Effector memory CD4-positive, alpha-beta T cell (primary cell): ENCODE measurements at places on chromosomes 3 and 15.

DNA sequence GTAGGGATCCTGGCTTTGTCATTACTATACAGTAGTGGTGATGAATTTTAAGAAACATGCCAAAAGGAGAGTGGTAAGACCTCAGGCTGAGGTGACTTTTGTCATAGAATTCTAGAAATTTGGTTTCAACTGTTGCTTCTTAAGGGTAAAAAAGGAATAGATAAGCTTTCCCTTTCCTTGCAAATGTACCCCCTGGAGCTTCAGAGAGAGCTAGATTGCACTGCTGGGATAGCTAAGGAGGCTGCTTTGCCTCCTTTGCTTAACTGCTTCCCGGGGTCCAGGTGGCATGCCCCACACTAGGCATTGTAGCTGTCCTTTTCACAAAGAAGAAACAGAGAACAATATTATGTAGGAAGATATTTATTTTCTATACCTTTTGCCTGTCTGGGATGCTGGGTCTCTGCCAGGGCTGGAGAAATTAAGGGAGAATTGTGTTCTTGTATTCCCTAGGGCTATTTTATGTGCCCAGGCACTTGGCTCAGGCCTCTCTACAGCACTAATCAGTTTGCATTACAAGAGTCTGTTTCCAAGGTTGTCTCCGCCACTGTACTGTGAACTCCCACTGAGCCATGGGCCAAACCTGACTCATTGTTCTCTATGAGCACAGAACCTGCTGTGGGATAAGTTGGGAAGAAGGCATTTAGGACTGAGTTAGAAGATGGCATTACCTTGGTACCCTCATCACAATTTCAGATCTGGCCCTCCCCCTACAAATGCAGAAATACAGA, 460.0 kb downstream of the PDCD6IP start:
- no peak for DNase-seq

DNA sequence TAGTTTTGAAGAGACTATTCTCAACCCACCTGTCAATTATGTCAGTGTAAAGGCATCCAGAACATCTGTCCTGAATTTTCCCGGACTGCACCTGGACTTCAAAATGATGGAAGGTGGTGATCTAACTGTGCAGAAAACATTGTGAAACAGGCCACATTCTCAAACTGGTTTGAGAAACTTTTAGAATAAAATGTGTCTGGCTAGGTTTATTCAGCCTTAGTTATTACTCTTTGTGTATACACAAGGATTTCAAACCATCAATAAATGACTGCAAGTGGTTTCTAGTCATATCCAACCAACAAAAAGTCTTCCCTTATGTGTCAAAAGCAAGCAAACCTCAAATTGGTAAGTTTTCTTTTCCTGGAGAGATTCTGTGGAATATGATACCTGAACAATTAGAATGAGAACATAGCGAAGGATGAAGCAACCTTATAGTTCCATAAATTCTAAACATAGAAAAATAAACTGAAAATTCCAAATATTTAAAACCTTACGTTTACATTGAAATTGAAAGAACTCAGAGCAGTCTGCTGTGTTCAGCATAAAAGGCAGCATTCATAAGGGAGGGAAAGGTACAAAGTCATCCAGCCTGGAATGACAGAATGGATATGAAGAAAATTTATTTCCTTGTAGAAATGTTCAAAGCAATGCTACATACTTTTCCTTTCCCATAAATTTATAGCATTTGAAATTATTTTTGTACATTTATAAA, 306.6 kb upstream of the TGFBR2 start:
- DNase-seq, result no peak

GRCh38 chr3:10855083-10855870, 39.2 kb downstream of the SLC6A11 start:
- no peak for DNase-seq

- no peak for DNase-seq
Observed at GRCh38 chr3:193803288-193803687, 210.3 kb downstream of the OPA1 start.

DNA sequence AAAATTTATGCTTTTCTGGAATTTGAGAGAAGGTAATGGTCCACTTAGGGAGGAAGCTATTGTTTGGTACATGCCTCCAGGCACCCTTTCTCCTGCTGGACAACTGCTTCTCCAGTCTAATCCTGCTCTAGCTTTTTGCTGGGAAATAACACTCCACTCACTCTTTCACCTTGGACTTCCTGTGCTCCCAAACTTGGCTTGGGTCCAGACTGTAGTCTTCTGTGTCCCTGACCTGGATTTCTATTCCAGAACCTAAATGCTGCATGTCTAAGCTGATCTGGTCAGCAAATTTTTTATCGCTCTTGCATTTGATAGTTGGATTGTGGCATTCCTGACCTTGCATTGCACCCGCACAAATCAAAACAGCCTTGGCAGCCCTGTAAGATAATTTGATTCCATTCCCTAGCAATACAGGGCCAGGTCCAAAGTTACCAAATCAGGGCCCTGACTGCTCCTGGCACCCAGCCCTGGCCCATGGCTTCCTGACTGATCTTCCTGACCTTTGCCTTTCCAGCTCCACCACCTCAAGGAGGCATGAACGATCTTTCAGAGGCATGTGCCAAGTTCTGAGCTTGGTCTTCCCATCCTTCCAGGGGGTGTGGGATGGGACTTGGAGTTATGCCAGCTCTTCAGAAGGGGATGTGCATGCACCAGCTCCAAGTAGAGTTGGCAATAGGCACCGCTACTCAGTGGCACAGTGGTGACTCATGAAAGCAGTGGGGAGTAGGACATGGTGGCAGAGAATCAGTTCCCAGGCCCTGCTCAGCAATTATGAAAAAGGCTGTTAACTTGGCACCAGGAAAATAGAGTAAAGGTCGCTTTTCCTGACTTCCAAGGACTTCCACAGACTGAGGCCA, 43.9 kb upstream of the GOLGA8J start:
- no peak for DNase-seq

DNA sequence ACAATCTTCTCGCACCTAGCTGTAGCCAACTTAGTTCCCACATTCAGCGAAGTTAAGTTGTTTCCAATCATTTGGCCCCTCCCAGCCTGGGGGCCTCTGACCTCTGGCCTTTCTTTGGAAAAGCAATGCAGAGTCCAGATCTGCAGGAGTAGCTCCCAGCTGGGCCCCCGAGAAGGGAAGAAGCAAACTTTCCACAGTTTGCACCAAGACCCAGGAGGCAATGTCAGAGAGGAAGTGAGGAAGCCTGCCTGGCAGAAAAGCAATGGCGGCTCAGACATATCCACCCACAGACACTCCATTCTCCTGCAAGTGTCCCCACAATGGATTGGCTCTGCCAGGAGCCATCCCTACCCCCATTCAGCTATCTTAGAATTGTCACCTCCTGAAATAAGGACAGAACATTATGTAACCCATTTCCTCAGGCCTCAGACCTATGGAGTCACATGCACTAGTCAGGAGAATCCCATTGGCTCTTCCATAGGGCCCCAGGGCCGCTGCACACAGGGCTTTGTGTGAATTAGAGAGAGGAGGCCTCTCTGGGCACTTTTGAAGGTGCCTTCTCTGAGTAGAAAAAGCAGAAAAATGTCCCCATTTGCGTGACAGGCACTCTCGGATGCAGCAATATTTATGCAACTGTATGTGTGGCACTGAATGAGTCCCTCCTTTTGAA, 3.0 kb upstream of the BUB1B start:
- DNase-seq, result no peak

- no peak for DNase-seq
Observed at GRCh38 chr3:189403194-189403593, 228.0 kb upstream of the TP63 start.

- DNase-seq, result no peak
Observed at GRCh38 chr3:43222590-43222989, 63.8 kb upstream of the SNRK start.

DNA sequence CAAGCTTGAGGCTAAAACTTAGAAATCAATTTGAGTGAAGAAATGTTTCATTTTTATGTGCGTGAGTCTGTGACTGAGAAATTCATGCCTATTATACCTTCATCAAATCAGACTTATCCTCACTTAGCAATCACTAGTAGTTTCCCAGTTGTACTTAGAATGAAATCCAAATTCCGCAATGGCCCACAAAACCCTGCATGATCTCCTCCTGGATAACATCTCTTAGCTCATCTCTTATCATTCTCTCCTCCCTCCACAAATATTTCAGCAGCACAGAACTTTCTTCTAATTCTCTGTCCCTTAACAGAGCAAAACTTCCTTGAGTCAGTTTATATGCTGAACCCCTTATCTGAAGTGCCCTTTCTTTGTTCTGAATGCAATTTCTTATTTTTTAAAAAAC, 198.8 kb upstream of the TGFBR2 start:
- DNase-seq, result no peak

- no peak for DNase-seq
Observed at GRCh38 chr3:150970665-150971324, 1.7 kb downstream of the CLRN1 start.

DNA sequence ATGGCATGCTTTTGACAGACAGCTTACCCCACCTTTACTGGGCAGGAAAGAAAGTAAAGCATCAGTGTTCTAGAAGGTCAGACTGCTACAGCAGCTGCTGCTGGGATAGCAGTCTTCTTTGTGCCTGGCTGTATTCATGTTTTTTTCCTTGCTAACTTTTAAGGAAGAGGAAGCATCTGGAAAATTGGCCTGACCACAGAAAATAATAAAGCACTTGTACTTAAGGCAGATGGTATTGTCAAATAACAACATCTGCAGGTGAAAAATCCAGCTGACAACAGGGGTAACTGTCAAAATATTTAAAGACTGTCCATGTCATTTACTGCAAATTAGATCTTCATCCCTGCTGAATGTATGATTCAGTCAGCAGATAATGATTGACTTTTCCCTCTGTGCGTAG, 229.0 kb downstream of the OXSM start:
- DNase-seq, result no peak

GRCh38 chr3:123535580-123535979, 49.3 kb downstream of the HACD2 start:
- DNase-seq, result no peak

- no peak for DNase-seq
Observed at GRCh38 chr3:173957646-173958045, 560.1 kb downstream of the NLGN1 start.

GRCh38 chr3:27095553-27096222, 273.5 kb downstream of the NEK10 start:
- DNase-seq, result no peak

DNA sequence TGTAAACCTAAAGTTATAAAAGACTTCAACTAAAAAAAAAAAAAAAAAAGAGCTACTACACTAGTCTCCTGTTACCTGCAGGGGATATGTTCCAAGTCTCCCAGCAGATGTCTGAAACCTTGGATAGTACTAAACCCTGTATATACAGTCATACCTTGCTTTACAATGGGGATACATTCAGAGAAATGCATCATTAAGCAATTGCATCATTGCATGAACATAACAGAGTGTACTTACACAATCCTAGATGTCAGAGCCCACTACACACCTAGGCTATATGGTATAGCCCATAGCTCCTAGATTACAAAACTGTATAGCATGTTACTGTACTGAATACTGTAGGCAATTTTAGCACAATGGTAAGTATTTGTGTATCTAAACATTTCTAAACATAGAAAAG, 119.1 kb downstream of the GMPS start:
- no peak for DNase-seq

DNA sequence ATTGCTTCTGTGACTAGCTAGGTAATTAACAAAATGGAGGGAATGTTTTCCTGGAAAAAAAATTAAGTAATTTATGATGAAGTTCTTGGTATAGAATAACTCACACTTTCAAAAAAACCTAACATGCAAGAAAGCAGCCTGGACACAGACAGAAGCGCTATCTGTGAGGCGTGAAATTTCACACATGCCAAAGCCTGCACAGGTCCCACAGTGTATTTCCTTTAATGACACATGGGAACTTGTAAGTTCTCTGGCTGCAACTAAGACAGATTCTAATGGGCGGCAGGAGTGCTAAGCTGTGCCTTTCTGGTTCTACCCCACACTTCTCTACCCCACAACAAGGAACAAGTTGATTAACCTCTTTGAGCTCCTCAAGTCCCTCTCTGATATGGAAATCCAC, 84.9 kb upstream of the NEO1 start:
- no peak for DNase-seq

- DNase-seq, result no peak
Observed at GRCh38 chr3:36846406-36846805, 82.1 kb upstream of the DCLK3 start.

DNA sequence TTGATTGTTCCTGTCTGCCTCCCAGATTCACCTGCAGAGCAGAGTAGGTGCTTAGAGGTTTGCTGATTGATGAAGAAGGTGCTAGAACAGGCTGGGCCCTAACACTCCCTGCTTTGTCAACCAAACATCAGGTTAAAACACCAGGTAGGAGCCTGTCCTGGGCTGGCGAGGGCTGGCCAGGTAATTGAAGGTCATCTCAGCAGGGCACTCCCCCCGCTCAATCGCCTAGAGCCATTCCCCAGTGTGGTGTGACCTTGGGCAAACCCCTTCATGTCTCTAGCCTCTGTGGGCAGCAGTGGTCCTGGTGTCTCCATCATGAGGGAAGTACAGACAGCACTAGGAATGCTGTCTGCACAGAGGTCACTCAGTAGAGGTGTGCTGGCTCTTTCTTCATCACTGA, 88.3 kb downstream of the KLF15 start:
- no peak for DNase-seq

DNA sequence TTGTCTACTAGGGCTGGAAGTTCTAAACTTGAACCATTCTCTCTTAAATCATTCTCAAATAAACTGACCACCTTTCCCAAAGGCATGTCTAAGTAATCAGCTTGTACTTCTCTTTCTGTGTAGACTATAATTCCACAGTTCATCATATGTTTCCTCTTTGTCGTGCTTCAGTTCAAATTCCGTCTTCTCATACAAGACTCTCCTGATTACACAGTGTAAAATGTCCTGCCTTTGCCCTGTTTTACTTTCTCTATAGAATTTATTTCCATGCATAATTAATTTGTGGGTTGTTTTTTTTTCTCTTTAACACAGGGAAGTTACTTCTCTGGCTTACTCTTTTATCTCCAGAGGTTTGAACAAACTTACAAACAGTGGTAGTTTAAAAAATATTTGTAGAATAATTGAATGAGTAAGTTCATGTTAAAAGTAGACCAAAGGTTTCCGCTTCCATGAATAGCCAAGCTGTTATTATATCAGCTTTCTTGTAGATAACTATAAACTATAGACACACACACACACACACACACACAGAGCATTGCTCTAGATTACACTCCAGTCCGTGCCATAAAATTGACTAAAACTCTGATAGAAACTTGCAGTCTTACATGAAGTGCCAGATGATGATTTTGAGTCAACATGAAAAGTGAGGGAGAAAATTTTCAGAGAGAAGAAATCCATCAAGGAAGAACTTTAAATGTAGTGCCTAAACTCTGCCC, 119.0 kb downstream of the SUCNR1 start:
- DNase-seq, result no peak

DNA sequence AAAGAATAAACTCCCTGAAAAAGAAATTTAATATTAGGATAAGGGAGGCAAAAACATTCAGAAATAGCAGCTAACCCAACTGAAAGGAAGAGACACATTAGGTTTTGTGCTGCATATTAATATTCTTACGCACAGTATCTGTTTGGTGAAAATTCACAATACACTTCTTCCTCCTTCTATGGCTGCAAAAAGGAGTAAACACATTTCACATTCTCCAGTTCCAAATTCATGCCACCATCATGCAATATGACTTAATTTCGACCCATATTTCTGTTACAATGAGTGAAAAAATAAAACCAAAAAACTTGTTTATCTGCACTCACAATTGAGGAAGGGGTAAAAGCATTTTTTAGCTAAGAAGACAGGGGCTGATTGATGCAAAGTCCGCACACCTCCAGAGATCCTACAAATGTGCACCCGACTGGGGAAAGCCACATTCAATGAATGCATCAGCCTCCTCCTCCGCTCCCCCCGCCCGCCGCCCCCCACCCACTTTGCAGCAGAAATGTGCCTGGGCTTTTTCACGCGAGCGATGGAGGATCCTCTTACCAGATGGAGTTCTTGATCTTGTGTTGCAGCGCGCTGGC, 1.0 kb downstream of the RFX7 start:
- no peak for DNase-seq
